ENCODE measurements at places on chromosomes 6 and 20.

GRCh38 chr20:47704746-47705496, 80.4 kb downstream of the SULF2 start:
- no peak for DNase-seq

- peak; percentile 65 for DNase-seq
Measured at GRCh38 chr6:43774776-43775534, 4.9 kb downstream of the VEGFA start.

GRCh38 chr6:136030131-136030530, 178.6 kb downstream of the PDE7B start:
- DNase-seq, result no peak

- DNase-seq, result no peak
Measured at GRCh38 chr6:142901611-142902010, 43.4 kb downstream of the HIVEP2 start.

GRCh38 chr6:71665931-71666330, 220.4 kb upstream of the RIMS1 start:
- DNase-seq, result no peak

DNA sequence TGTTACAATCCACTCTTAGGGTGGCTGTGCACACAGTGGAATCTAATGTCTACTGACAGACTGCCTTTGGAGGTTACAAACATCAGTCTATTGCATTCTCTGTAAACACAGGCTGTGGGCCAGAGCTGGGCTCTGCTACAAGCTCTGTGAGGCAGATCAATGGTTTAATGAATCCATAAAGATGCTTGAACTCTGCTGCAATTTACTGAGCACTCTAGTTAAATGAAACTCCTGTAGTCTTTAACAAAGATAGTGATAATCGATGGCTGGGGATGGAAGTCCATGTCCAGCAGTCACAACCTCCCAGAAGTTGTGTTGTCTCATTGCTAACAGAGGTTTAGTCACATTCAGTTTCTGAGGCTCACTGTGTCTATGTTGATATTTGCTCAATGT, 50.5 kb downstream of the SOBP start:
- DNase-seq, result no peak

- DNase-seq, result no peak
Measured at GRCh38 chr6:118783931-118784550, 109.9 kb upstream of the ASF1A start.

GRCh38 chr6:166940643-166941068, 15.7 kb downstream of the RNASET2 start:
- DNase-seq, result no peak

DNA sequence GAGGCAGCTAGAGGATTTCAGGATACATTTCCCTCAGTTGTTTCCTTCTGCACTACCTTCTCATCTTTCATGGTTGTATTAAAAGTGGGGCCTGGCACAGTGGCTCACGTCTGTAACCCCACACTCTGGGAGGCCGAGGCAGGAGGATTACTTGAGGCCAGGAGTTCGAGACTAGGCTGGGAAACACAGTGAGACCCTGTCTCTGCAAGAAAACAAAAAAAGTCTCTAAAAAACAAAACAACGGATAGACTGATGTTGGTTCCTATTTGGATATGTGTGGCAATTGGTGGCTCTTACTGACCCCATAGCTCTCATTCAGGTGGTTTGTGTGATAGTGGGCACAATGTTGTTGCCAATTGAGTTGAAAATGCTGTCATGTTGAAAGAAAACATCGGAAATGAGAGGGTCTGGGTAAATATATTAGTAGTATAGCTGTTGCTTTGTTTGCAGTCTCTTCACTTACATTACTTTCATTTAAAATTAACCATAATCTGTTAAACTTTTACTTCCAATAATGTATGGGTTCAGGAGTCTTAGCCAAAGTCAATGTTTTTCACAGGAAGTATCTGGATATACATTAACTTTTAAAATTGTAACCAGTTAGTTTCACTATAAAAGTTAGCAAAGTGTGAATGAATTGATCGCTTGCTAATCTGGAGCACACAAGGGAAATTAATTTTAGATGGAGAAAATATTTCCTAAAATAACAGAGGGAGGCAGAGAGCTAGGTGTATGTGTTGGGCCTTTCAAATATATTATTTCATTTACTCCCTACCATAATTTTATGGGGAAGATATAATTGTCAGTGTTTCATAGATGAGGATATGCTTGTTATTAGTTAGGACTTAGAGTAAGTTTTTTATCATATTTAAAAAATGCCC, 31.1 kb downstream of the UTRN start:
- no peak for DNase-seq

DNA sequence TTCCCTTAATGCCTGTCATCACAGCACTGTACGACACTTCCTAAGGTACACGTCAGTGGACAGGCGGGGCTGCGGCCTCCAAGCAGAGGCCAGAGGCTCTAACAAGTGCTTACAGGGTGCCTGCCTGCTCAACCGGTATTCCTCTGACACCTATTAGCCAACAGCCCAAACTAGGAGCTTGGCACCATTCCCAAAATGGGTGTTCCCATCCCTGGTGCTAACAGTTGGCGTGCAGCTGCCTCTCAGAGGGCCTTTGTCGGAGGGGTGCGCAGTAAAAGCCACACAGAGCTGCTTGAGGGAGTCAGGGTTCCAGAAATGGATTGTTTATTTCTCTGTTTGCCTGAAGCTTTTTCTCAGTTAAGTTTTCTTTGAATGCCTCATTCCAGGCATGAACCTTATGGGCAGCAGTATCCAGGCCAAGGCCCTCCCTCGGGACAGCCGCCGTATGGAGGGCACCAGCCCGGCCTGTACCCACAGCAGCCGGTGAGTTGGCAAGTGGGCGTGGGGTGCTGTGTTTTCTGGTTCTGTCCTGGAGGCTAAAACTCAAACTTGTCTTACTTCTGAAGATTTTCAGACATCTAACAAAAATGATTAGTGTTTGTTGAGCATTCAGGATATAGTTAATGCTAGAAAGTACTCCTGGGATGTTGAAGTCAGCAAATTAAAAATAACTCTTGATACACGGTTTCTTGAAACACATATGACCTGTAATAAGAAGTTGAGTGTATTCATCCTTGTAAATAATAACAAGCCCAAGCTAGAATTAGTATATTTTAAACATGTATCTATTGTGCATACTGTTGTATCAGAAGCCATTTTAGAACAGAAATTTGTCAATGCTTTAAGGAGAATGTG, 124.7 kb downstream of the TMEM242 start:
- no peak for DNase-seq

- no peak for DNase-seq
Measured at GRCh38 chr20:18588574-18588933, 700 bp downstream of the DTD1 start.

GRCh38 chr6:31778999-31779885, 2.1 kb upstream of the VWA7 start:
- no peak for DNase-seq

DNA sequence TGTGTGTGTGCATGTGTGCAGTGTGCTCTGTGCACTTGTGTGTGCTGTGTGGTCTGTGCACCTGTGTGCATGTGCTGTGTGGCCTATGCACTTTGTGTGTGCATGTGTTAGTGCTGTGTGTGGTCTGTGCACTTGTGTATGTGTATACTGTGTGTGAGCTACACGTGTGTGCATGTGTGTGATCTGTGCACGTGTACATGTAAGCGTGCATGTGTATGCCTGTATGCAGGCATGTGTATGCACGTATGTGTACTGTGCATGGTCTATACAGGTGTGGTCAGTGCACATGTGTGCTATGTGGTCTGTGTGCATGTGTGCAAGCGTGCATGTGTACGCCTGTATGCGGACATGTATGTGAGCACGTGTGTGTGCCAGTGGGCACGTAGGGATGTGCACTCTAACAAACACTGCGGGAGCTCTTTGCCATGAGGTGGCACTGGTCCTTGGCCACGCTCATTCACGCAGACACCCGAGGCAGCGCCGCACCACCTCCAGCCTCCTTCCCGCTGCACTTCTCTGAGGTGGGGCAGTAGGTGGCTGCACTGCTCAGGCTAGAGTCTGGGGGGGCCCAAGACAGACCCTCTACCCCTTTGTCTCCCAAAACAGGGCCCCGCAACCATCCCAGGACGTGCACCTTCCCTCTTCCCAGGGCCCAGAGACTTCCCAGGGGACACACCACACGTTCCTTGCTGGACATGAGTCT, 42.4 kb upstream of the CHRNA4 start:
- no peak for DNase-seq

DNA sequence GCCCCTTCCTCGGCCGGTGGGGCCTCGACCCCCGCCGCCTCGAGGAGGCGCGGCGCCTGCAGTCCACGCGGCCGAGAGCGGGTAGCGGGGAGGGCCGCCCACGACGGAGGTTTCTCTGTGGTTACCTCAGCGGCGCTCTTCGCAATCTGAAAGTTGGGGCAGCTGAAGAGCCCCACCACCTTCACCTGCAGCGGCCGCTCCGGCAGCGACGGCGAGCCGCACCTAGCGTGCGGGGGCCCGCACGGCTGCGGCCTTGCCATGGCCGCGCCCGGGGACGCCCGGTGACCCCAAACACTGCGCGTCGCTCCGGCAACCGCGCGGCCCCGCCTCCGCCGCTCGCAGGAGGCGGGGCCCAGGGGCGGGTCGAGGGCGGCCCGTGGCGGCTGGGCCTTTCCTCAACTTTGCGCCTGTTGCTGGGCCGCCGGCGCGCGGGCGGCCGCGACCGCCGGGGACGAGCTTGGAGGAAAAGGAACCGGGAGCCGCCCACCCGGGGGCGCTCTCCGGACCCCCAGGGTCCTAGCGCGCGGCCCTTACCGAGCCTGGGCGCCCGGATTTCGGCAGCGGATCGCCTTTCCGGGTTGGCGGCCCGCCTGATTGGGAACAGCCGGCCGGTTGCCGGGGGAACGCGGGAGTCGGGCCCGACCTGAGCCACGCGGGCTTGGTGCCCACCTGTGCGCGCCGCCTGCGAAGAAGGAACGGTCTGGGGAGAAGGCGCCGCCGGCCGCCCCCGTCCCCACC, at the start of the genes PPIL6 and SMPD2:
PPIL6 (minus strand) TSS at position 298 of the 738 bp plus-strand sequence; CDS start at position 260, 38 bp downstream.
SMPD2 (plus strand) TSS at position 394 of the 738 bp plus-strand sequence. CDS start 398 bp downstream, outside the sequence.
- peak; percentile 95 for DNase-seq

GRCh38 chr6:111522393-111523020, 39.5 kb upstream of the REV3L start:
- DNase-seq, result no peak

GRCh38 chr6:56043761-56044160, 168.4 kb upstream of the BMP5 start:
- DNase-seq, result no peak

DNA sequence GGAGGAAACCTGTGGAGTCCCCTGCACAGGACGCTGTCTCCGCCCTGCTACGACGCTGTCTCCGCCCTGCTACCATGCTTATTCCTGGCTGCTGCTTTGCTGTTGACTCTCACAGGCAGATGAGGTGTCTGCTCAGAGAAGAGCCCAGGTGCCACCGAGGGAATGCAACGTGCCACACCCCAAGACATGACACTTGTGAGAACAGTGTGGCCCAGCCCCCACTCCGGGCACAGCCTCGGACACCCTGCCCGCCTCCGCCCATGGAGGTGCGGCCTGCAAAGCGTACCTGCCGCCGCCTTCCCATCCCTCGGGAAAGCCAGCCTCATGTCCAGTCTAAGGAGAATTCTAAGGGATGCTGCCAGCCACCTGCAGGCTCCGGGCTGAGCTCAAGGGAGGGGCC, 15.6 kb upstream of the MRGBP start:
- no peak for DNase-seq

GRCh38 chr20:23249541-23249940, 101.0 kb upstream of the NXT1 start:
- no peak for DNase-seq

DNA sequence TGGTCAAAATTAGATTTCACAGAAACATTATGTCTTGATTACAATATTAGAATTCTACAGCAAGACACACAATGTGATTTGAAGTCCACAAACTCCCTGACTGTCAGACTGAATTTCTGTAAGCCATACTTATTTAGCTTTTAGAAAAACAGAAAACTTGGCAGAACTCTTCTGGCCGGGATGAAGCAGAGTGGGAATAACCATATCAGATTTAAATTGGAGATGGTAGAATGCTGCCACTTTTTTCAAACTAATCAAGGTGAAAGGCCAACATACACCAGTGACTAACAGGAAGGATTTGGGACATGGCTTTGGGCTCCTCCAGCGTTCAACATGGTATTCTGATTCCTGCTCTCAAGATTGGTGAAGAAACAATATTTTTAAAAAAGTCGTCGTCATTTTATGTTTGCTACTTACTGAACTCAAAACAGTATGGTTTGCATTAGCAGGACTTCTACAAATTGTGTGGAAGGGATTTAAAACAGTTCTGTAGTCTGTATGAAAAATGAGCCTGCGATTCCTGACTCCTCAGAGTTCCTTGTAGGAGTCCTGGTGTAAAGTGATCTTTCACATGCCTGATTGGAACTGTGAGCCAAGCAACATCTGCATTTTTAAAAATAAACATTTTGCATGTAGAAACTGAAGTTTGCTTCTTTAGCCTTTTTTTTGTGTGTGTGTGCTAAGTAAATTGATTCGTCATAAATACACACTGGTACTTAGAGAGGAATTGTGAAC, 297.9 kb upstream of the SOX4 start:
- no peak for DNase-seq

DNA sequence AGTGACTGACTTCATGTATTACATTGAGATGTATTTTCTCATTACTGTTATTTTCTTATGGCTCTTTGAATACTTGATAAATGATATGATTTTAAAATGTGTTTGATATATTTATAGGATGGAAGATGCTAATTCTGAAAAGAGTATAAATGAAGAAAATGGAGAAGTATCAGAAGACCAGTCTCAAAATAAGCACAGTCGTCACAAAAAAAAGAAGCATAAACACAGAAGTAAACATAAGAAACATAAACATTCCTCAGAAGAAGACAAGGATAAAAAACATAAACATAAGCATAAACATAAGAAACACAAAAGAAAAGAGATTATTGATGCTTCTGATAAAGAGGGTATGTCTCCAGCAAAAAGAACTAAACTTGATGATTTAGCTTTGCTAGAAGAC, 47.5 kb downstream of the FAM217A start:
- DNase-seq, result no peak

GRCh38 chr20:58634521-58635278, 16.4 kb upstream of the STX16 start:
- no peak for DNase-seq

DNA sequence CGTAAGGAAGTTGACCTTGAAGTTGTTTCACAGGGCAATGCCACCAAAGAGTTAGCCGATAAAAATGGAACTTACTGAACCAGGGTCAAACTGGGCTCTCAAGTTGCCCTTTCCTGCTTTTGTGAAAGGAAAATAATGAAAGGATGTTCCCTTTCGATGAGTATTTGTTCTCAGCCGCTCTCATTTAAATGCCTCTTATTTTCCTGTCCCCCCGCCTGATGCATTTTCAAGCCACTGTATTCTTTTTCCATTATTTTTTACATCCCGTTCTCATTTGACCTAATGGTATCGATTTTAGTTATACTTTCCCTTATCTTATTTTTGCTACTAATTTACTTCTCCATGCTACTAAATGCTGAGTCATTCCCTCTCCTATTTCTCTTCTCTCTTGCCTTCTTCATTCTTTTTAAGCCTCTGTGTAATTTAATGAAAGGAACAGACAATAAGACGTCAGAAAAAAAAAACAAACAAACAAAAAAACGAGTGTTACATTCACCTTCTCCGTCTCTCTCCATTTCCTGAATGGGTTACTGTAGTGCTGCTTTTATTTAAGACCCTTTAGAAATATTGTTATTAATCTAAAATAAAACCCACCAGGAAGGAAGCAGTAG, 655 bp upstream of the NDUFAF4 start:
- DNase-seq, result no peak

- peak; percentile 13 for DNase-seq
Measured at GRCh38 chr6:47413752-47414422, 63.7 kb upstream of the CD2AP start.

Measured in endothelial cell (in vitro differentiated cells).